ENCODE measurements at places on chromosomes 16 and 17. TPM values are rescaled to one million over a fixed set of nuclear protein-coding genes. Genes with fewer than 3 reads are reported as not detected.
A peak's percentile ranks its signal among the peaks of the same experiment; 100 is the strongest.

Gene METTL26
- 131 TPM for total RNA-seq

Gene TNFRSF17
- not detected for total RNA-seq

Gene SULT1A4
- 3.1 TPM for total RNA-seq

Gene CBX2
- total RNA-seq = 9.7 TPM

Gene KRT15
- total RNA-seq = not detected

Gene EARS2
- total RNA-seq = 26.6 TPM

Gene NEUROD2
- not detected for total RNA-seq

Gene EPX
- total RNA-seq = not detected

Gene CDT1
- total RNA-seq = 90.9 TPM

DNA sequence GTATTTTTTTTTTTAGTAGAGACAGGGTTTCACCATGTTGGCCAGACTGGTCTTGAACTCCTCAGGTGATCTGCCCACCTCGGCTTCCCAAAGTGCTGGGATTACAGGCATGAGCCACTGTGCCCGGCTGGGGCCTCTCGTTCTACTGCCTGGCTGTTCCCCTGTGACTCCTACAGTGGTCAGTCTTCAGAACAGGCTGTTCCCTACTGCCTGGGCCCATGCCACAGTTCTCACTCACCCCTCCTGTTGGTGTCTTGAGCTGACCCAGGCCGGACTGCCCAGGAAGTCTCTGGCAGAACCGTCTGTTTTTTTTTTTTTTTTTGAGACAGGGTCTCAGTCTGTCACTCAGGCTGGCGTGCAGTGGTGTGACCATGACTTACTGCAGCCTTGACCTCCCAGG, 3.3 kb downstream of the CDK3 start:
- no peak for DNase-seq

- DNase-seq = no peak
Measured at GRCh38 chr16:70809392-70810060, 8.6 kb upstream of the VAC14 start.

DNA sequence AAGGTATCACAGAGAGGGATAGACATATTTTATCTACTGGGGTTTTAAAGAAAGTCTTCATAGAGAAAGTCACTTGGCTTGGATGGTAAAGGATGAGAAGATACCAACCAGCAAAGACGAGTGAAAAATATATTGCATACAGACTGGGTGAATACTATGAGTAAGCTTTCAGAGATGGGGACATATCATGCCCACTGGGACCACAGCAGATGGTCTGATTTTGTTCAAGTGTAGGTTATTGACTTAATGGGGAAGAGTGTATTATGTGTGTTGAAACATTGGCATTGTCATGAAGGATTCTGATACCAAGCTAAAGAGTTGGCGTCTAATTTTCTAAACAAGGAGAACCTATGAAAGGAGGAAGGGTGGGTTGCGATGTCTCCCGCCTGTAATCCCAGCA, 13.8 kb upstream of the MMD start:
- no peak for DNase-seq

DNA sequence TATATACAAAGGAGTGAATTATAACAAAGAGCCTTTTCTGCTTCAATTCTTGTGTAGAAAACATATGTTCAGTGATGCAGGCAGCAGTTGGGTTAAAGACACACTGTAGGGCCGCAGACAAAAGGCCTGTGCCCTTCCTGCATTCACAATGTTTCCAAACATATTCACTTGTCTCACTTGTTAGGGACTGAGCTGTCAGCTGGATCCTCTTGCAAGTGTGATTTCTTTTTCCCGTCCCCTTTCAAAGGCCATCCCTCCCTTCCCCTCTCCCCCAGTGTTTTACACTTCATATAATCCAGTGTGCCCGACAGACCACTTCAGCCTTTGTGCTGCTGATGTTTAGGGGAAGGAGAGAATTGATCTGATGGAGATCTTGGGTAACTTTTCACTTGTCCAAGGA, 217.0 kb downstream of the FTO start:
- DNase-seq = no peak

GRCh38 chr16:23642246-23642774, 1.0 kb downstream of the DCTN5 start:
- DNase-seq = no peak

- no peak for DNase-seq
Measured at GRCh38 chr16:7231762-7232161, 100.9 kb upstream of the RBFOX1 start.

DNA sequence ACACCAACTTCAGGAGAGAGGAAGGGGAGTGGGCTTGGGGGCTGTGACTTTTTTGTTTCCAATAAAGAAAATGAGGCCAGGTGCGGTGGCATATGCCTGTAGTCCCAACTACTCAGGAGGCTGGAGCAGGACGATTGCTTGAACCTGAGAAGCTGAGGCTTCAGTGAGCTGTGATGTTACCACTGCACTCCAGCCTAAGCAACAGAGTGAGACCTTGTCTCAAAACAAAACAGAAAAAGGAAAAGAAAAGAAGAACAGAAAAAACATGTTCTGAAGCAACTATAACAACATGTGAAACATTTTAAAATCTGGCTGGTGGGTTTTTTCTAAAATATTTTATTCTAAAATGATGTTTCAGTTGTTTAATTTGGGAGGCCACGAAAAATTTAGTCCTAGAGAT, 554.0 kb upstream of the ZFHX3 start:
- DNase-seq = no peak

- DNase-seq = peak; percentile 60
Measured at GRCh38 chr17:48427598-48427997, 2.4 kb downstream of the SKAP1 start.

- DNase-seq = no peak
Measured at GRCh38 chr16:23318639-23319038, 16.5 kb downstream of the SCNN1B start.

GRCh38 chr16:72947379-72948237, 100.3 kb downstream of the ZFHX3 start:
- DNase-seq = no peak

DNA sequence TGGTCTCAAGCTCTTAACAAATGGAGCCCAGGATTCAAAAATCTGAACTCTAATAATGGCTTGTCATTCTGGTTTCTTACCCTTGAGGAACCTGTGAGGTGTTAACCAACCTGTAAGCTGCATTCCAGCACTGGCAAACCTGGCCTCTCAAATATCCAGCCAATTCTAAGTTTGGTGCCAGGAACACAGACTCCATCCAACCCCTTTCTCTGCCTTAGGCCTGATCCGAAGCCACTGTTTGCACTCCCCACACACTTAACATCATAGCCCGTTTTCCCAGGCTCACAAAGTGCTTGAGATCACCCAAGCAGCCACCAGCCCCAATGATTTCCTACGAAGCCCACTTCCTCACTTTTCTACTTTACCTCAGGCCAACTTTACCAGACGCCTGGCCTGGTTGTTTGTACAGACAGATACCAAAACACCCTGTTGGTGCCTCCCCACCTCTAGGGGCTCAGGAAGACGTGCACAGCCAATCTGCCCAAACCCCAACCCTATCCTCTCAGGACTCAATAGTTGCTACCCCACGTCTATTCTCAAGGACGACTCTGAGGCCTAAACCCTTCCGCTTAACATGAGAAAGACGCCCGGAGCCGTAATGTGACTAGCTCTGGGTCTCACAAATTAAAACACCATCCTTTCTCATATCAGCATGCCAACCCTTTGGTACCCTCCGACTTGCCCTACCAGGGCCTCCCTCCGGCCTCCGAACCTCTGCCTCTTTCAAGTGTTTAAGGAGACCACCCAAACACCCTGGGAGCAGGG, 3.2 kb upstream of the PER1 start:
- no peak for DNase-seq

DNA sequence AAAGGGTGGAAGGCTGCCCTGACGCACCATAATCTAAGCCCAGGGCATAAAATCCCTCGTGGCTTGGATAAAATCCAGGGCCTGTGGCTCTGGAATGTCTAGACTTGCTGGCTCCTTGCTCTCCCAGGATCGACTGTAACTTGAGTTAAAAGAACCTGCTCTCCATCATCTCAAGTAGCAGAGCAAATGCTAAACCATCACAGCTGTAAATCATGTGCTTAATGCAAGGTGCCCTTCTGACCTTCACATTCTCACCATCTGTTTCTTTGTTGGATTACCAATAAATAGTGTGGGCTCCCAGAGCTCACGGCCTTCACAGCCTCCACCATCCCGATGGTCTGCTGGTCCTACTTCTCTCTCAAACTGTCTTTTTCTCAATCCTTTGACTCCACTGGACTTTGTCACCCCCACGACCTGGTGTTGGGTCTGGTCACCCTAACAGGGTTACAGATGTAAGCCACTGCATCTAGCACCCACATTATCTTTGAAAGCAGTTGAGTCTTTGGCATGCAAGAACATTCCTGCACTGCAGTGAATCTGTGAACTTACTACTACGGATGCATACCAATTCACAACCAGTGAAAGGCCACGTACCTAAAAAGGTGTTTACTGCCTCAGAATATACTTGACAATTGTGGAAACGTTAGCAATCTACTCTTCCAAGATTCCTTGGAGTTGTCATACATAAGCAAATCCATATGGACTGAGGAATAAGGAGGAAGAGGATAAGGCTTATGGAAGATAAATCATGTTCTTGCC, 15.3 kb downstream of the RSL1D1 start:
- DNase-seq = no peak

DNA sequence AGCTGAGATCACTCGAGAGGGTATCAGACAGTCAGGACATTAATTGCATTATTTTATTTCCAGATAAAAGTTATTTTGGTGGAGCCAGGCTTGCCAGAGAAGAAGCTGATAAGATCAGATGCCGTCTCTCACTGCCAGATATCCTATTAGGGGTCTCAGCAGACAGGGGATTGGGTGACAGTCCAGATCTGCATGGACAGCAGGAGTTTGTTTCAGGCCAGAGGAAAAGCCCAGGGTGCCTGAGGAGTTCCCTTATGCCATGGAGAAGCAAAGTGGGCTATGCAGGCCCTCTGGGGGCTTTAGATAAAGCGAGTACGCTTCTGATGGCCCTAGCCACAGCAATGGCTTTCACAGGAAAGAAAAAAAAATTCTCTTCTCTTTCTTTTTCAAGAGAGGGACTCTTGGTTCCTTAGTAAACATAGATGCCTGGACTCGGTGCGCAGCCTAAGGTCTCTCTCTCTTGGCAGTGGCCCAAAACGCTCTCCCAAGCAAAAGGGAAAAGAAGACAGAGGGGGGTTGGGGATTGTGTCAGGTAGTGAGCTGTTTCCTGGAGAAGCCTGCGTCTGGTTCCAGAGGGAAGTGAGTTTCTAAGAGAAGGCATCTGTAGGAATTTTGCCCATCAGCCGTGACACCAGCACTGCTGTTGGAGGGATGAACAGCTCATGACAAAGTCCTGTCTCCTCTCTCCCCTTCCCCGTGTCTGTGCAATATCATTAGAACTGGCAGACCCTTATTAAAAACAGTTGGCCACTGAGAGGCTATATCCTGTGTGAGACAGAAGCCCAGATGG, 166.3 kb upstream of the FOXF1 start:
- no peak for DNase-seq

- DNase-seq = no peak
Measured at GRCh38 chr17:8053600-8053999, 14.7 kb downstream of the ALOX15B start.

- no peak for DNase-seq
Measured at GRCh38 chr16:10668322-10669045, 26.2 kb downstream of the TEKT5 start.

- DNase-seq = no peak
Measured at GRCh38 chr17:27216836-27217235, 77.1 kb upstream of the WSB1 start.

DNA sequence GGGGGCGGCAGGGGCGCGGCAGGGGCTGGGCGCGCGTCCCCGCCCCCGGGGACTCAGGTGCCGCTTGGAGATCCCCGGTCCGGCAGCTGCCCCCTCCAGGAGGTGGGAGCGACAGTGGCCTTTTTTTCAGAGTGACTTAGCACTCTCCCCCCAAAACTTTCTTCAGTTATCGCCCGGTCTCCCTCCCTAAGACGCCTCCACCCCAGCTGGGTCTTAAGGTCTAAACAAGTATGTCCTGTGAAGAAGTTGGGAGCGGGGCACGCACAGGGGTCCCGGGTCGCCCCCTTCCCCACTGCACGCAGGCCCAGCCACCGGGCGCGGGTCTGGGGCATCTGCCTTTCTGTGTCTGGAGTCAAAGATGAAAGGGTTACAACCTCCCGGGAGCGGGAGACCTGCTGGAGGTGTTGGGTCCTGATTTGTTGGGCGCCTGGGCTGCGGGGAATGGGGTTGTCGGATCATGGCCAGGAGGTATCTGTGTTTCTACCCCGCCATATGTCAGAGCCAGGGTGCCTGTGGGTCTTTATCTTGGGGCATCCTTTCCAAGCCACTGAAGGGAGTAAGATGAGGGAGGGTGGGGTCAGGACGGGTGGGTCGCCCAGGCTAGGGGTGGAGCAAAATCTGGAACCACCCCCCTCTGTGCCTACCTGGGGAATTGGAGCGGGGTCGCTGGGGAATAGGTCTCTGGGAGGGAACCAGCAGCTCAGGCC, 757 bp downstream of the FMNL1 start:
- peak; percentile 49 for DNase-seq

GRCh38 chr16:3021449-3022207, 1.5 kb downstream of the TNFRSF12A start:
- DNase-seq = peak; percentile 69

- DNase-seq = no peak
Measured at GRCh38 chr17:77502626-77503292, 362.0 kb downstream of the SEC14L1 start.

DNA sequence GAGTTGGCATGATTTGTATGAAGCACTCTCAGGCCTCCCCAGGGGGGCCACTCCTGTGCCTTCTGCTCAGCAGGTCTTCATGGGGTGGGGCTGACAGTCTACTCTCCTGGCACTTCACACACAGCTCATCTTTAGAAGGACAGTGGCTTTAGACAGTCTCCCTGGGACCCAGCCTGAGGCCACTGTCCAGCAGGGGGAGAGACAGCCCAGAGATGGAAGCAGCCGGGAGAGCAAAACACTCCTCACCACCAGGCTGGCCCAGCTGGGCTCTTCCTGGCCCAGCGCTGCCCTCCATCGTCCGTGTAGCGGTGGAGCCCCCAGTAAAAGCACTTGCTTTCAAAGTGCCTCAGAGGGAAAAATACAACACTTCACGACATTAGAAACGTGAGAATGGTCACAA, 62.0 kb upstream of the CRHR1 start:
- no peak for DNase-seq

GRCh38 chr16:4136229-4136813, 20.1 kb upstream of the ADCY9 start:
- DNase-seq = no peak

- DNase-seq = no peak
Measured at GRCh38 chr16:29674188-29674587, 4.8 kb upstream of the QPRT start.

- DNase-seq = no peak
Measured at GRCh38 chr16:49562228-49562627, 188.6 kb downstream of the C16orf78 start.

- no peak for DNase-seq
Measured at GRCh38 chr17:79842656-79843473, 3.6 kb upstream of the CBX4 start.

GRCh38 chr17:74197801-74198200, 5.7 kb upstream of the RPL38 start:
- DNase-seq = no peak

- no peak for DNase-seq
Measured at GRCh38 chr17:6048486-6048885, 21.7 kb upstream of the WSCD1 start.

GRCh38 chr16:138049-138417, 440 bp downstream of the NPRL3 start:
- DNase-seq = peak; percentile 12

- DNase-seq = no peak
Measured at GRCh38 chr17:15999974-16000827, 577 bp downstream of the TTC19 start.
